ENCODE measurements at places on chromosomes 13 and 19. TPM values are rescaled to one million over a fixed set of nuclear protein-coding genes. Genes with fewer than 3 reads are reported as not detected.
A peak's percentile ranks its signal among the peaks of the same experiment; 100 is the strongest.

Gene PDCD5
- total RNA-seq = 106 TPM

Gene IFNL3
- not detected for total RNA-seq

Gene ARHGEF18
- total RNA-seq = 53.4 TPM

Gene N4BP2L1
- 20.0 TPM for total RNA-seq

Gene CD37
- total RNA-seq = not detected

Gene LRRC63
- total RNA-seq = 0.24 TPM

Gene KLK4
- not detected for total RNA-seq

Gene GAPDHS
- total RNA-seq = not detected

Gene SIGLECL1
- not detected for total RNA-seq

Gene TMPRSS9
- not detected for total RNA-seq

Gene CGB7
- 0.38 TPM for total RNA-seq

Gene ICAM4
- not detected for total RNA-seq

DNA sequence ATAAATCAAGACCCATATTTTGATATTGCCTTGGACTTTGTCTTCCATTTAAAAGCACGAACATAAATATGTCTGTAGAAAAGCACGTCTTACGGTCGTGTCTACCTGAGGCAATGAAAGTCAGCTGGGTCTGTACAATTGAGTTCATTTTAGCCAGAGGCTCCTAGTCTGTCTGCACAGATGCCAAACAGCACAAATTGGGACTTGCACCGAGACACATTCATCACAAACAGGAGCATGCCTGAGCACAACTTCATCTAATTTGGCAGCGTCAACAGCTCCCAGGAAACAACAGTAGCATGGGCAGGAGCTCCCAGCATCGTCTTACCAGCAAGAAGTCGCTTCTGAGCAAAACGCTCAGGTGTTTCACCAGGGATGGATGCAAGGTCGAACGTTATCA lies 687.0 kb downstream of the EFNB2 start:
- DNase-seq = no peak

- DNase-seq = no peak
Measured at GRCh38 chr13:28641600-28641926, 17.4 kb upstream of the POMP start.

DNA sequence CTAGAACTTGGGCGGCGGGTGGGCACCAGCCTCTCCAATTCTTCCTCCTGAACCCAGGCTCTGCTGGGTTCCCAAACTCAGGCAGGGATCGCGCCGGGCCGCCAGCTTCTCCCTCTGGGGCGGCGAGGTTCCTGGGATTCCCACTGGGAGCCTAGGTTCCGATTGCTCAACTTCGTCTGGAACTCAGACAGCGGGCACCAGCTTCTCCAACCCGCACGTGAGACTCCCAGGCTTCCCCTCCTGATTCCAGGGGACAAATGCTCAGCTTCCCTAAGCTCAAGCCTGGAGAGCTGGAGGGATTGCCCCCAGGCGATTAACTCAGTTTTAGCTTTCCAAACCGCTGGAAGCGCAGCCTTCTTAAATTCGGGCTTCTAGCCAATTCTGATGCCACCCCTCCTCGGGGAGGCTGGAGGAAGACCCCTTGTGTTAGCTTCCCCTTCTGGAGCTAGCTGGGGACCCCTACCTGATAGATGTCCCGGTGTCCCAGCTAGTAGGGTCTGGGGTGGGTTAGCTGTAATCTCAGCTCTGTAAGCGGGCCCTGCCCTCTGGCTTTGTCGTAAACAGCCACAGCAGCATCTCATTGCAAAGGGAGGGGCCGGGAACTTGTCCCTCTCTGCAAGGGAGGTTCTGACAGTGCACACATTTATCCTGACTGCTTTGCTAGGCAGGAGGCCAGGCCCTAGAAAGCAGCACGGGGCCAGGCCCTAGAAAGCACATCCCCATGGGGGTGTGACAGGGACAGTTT lies 671 bp downstream of the MCOLN1 start:
- DNase-seq = no peak

- no peak for DNase-seq
Measured at GRCh38 chr19:31629579-31630363, 280.5 kb upstream of the TSHZ3 start.

- DNase-seq = no peak
Measured at GRCh38 chr19:17294051-17294891, 9.0 kb downstream of the ABHD8 start.

- DNase-seq = no peak
Measured at GRCh38 chr13:102645701-102646100, 48.9 kb downstream of the TPP2 start.

GRCh38 chr13:54980651-54981050 lies 1952.0 kb downstream of the OLFM4 start:
- no peak for DNase-seq

GRCh38 chr19:28288572-28289264 lies 924.2 kb downstream of the UQCRFS1 start:
- no peak for DNase-seq

- no peak for DNase-seq
Measured at GRCh38 chr13:93769607-93770006, 543.0 kb downstream of the GPC6 start.

DNA sequence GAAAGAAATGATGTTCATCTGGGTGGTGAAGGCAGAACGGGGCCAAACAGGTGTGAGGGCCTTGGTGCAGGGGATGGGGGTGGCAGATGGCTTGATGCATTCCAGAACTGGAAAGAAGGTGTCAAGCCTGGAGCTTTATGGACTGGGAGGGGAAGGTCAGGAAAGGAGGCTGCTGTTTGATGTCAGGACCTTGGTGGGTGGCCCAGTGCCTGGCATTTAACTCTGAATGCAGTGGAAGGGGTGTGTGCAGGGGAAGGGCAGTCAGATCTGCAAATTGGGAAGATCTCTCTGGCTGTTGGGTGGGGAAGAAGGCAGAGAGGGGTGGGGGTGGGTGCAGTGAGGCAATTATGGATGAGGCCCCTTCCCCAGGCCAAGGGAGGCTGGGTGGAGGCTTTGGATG lies 11.7 kb downstream of the KCTD15 start:
- no peak for DNase-seq

DNA sequence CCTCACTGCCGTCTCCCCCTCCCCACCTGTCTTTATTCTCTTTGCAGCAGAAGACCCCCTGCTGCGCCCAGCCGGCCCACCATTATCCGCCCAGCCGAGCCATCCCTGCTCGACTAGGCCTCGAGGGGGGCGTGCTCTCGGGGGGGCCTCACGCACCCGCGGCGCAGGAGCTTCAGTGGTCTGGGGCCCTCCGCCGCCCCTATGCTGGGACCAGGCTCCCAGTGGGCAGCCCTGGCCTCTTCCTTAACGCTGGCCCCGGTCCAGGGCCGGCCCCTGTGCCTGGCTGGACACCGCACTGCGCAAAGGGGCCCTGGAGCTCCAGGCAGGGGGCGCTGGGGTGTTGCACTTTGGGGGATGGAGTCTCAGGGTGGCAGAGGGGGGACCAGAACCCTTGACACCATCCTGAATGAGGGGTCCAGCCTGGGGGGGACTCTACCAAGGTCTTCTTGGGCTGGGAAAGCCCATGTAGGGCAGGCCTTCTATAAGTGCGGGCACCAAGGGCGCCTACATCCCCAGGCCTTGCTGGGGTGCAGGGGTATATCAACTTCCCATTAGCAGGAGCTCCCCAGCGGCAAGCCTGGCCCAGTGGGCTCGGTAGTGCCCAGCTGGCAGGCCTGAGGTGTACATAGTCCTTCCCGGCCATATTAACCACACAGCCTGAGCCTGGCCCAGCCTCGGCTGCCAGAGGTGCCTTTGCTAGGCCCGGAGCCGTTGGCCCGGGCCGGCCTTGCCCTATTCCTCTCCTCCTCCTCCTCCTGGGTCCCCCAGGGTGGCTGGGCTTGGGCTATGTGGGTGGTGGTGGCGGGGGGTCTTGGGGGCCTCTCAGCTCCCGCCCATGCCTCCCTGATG lies 4.9 kb downstream of the TMED1 start:
- no peak for DNase-seq

DNA sequence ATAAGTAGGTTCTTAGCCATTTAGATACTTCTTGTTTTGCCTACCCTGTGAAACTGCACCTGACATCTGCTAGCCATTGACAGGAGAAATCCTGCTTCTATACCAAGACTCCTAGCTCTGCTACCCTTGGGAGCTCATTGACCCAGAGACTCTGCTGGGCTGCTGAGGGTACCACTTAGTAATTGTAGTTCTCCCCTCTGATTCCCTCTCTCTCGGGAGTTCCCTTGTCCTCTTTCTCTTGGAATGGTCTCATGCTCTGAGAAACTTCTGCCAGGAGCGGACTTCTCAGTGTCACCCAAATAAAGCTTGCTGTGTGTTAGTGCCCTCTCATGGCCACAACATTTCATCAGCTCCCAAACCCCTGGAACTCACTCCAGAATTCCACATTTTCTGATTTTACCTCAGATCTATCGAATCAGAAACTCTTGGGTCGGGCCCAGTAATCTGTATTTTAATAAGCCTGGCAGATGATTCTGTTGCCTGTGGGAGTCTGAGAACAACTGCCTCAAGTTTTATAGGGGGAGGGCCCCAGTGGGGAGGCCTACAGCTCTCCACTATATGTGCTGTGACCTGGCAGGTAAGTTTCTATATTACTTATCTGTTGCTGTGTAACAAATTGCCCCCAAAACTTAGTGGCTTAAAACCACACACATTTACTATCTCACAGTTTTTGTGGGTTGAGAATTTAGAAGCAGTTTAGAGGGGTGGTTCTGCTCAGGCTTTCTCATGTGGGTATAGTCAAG lies 221.1 kb downstream of the TDRD3 start:
- DNase-seq = no peak

DNA sequence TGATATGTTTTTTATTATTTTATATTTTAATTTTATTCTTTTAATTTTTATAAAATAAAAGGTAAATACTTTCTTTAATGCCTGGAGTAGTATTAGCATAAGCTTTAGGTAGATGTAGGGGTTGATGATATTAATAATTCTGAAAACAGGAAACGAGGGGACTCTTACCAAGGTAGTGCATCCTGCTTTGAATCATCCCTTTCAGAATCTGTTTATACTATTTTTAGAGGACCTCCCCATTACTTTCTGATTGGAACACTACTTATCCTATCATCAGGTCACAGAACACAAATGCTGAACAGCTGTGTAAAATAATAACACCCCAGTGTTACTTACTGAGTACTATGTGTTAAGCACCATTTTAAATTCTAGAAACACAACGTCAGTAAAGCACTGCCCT lies 27.3 kb downstream of the COG6 start:
- DNase-seq = no peak

DNA sequence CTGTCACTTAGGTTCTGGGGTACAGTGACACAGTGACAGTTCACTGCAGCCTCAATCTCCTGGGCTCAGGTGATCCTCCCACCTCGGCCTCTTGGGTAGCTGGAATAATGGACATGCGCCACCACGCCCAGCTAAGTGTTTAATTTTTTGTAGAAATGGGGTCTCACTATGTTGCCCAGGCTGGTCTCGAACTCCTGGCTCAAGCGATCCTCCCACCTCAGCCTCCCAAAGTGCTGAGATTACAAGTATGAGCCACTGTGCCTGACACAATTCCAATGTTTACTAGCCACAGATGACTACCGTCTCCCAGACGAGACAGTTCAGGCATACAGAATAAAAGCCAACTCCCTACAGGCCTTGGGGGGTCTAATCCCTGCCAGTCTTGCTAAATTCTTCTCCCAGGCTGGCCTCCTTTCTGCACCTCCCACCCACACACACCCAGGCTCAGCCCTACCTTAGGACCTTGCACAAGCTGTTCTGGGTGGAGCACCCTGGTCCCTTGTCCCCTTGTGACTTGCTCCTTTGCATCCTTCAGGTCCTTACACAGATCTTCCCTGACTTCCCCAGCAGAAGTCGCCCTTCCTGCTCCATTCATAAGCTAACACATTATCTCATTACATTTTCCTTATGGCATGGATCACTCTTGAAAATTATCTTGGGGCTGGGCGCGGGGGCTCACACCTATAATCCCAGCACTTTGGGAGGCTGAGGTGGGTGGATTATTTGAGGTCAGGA lies 106.4 kb downstream of the INSR start:
- no peak for DNase-seq

DNA sequence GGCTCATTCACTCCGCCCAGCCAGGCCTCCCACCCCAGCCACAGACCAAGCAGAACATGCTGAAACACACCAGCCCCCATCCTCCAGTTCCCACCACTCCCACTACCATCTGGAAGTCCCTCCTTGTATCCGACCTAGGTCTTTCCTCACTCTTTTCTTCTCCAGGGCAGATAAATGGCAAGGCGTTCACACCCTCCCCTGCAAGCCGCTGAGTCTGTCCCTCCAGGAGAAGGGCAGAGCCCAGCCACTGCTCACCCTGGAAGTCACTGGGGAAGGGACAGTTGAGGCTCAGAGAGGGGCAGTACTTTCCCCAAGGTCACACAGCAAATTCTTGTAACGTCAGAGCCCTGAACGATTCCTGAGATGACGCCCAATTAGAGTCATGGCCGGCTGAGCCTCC lies 45.5 kb upstream of the NFIC start:
- no peak for DNase-seq

DNA sequence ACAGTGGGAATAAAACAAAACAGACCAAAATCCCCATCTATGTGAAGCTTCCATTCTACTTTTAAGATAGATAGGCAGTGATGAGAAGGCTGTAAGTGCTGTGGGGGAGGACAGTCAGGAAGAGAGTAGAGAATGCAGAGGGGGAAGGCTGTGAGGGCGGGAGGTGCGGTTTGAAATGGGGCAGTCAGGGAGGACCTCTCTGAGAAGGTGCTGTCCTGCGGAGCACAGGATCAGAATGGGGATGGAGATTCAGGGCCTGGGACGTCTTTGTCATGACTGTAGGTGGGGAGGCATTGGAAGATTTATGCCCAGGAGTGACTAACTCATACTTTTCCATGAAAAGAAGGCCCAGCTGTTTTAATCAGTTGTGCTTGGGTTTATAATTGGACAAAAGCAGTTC lies 3.9 kb upstream of the GPR183 start:
- no peak for DNase-seq

GRCh38 chr13:33347861-33348260 lies 62.3 kb upstream of the STARD13 start:
- DNase-seq = no peak

- peak; percentile 49 for DNase-seq
Measured at GRCh38 chr13:98576200-98576945, 534 bp downstream of the STK24 start.

DNA sequence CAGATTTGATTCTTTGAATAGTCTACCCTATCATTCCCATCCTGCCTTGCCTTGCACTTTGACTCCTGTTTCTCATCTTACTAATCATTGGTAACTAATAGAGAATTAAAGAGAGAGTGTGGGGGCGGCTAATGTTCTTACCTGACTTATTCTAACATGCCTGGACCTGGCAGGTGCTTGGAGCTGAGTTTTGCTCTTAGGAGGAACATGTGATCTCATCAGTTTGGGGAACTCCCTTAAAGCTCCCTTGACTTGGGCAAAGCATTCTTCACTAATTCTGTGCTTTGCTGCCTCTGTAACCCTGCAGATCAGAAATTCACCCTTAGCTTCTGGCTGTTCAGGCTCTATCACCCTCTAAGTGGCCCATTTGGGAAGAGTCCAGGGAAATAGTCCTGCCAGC lies 861.1 kb downstream of the GPC5 start:
- no peak for DNase-seq

DNA sequence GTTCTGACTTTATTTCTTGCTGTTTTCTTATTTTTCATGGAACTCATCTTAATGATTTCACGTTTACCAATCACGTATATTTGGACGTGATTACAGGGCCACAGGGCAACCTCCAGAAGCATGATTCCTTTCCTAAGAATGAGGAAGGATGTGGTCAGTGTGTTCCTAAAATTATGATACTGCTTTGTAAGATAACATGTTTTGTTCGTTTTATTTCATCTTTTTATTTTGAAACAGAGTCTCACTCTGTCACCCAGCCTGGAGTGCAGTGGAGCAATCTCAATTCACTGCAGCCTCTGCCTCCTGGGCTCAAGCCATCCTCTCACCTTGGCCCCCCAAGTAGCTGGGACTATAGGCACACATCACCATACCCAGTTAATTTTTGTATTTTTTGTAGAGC lies 24.8 kb upstream of the LAIR1 start:
- DNase-seq = no peak

- no peak for DNase-seq
Measured at GRCh38 chr19:33317517-33317916, 15.2 kb upstream of the CEBPA start.

All from progenitor cell of endocrine pancreas (in vitro differentiated cells).